ENCODE measurements at places on chromosomes 5 and 9.

GRCh38 chr5:18888821-18889220, 1099.2 kb downstream of the CDH18 start:
- DNase-seq: no peak

DNA sequence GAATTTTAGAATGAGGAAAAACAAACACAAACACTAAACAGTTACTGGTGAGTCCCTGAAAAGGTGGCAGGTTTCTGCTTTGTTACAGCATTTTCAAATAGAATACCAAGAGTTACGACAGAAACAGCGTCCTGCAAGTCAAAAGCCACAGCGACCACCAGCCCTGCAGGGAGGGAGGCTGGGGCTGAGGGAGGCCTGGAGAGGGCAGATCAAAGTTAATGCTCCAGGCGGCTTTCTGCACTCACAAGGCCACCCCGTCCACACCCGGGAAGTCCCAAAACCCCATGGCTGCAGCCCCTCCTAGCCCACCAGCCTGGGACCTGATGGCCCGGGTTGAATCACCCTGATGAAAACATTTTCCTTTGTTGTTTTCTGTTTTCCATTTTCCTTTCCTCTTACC, 29.3 kb downstream of the COL23A1 start:
- DNase-seq: no peak

DNA sequence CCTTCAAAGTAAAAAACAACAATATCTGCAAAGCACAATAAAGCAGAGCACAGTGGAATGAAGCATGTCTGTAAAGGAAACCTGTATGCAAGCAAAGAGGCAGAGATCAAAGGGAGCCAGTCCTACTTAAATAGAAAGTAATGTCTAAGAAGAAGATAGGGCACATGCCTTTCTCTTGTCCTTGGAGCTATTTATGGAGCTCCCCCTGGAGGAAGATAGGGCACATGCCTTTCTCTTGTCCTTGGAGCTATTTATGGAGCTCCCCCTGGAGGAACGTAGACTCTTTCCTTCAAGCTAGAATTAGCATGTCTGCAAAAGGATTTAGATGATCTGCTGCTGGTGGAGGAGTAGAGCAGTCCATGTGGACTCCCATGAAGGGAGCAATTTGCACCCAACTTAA, 168.1 kb upstream of the RASEF start:
- no peak for DNase-seq

GRCh38 chr5:156950716-156951115, 12.3 kb downstream of the TIMD4 start:
- DNase-seq: no peak

DNA sequence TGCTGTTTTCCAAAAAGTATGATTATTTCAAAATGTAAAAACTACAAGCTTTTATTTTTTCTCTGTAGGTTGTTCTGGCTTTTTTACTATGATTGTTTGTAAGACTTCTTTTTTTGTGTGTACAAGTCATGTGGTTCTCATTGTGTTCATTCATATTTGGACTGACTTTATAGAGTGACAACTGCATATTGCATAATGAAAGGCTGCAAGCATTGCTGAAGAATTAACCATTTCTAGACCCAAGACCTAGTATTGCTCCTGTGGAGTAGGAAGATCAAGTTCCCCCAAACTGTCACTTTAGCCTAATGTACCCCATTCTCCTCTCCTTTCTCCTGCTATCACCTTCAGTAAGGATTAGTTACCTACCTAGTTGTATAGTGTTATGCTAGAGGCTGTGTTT, 10.0 kb downstream of the MAP1B start:
- no peak for DNase-seq

DNA sequence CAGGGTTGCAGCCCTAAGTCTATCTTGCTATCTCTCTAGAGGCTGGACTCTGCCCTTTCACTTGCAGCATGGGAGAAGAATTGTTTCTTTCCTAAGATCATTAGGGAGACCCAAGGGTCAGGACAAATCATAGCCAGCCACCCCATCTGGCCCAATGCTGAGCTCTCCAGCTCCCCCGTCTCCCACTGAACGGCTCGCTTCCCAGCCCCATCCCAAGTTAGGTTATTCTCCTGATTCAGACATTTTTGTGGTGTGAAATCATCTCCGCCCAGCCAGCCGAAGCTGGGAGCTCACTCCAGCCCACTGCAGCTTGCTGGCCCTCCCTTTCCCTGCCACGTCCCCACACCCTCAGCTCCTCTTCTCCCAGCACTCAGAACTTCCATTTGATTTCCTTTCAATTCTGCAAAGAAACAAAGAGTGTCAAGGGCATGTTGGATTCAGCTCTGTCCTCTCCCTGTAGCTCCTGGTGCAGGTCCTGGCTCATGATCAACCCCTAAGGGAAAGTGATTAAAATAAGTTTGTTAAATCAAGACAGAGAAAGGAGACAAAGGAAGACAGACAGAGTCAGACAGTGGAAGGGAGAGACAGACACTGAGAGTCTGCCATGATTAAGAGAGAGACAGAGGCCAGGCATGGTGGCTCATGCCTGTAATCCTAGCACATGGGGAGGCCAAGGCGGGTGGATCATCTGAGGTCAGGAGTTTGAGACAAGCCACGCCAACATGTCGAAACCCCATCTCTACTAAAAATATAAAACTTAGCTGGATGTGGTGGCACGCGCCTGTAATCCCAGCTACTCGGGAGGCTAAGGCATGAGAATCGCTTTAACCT, 12.6 kb upstream of the SPARC start:
- DNase-seq: peak; percentile 86

- no peak for DNase-seq
These were observed 430.8 kb downstream of the ARHGEF28 start for GRCh38 chr5:74056789-74057164.

DNA sequence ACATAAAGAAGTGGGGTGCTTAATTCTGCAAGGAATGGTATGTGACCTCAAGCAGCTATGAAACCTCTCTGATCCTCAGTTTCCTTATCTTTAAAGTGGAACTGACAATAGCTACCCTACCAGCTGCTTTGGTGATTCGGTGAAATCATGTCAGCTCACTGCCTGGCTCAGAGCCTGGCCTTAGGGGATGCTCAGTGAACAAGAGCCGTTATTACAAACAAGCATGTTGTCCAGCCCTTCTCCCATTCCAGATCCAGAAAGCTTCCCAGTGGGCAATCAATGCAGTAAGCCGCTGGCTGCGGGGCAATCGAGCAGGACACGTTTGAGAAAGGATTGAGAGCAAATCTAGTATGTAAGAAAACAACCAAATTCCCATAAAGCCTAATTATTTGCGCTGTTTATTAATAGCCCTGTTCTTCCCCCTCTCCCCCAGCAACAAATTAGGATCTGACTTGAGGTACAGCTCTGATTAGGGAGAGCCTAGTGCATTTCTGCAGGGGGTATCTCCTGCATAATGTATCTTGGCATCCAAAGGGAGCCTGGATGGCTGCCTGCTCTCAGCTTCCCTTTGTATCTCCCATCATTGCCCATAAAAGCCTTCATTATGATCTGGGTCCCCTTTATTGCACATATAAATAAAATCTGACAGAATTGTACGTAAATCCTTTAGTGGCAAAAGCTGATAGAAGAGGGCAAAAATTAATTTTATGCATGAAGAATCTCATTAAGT, 371.4 kb downstream of the TMEM232 start:
- peak; percentile 76 for DNase-seq

DNA sequence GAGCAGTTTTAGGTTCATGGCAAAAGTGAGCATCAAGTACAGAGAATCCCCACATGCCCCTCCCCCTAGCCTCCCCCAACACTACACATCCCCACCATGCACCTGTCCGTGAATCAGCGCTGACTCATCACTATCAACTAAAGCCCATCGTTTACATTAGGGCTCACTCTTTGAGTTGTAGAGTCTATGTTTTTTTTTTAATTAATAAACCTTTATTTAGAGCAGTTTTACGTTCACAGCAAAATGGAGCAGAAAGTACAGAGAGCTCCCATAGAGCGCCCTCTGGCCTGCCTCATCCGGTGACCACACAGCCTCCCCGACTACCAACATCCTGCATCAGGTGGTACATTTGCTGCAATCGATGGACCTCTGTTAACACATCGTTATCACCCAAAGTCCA, 47.9 kb upstream of the UNC5A start:
- DNase-seq: no peak

DNA sequence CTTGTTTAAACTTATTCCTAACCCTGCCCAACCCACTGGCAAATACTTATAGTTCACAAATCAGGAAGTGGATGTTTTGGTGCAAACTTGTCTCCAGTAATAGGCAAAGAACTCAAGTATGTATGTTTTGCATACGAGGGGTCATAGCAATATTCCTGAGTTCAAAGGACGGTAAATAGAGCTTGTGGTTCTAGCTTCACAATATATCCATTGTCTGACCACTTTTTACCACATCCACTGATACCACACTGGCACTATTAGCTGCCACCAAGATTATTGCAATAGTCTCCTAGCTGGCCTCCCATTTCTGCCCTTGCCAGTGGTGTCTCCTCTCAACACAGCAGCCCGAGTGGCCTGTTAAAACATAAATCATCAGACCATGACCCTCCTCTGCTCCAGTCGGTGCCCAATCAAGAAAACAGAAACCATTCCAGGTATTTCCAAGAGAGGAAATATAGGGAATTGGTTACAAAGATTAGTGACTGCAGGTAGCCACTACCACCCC, 17.0 kb downstream of the GRXCR2 start:
- no peak for DNase-seq

DNA sequence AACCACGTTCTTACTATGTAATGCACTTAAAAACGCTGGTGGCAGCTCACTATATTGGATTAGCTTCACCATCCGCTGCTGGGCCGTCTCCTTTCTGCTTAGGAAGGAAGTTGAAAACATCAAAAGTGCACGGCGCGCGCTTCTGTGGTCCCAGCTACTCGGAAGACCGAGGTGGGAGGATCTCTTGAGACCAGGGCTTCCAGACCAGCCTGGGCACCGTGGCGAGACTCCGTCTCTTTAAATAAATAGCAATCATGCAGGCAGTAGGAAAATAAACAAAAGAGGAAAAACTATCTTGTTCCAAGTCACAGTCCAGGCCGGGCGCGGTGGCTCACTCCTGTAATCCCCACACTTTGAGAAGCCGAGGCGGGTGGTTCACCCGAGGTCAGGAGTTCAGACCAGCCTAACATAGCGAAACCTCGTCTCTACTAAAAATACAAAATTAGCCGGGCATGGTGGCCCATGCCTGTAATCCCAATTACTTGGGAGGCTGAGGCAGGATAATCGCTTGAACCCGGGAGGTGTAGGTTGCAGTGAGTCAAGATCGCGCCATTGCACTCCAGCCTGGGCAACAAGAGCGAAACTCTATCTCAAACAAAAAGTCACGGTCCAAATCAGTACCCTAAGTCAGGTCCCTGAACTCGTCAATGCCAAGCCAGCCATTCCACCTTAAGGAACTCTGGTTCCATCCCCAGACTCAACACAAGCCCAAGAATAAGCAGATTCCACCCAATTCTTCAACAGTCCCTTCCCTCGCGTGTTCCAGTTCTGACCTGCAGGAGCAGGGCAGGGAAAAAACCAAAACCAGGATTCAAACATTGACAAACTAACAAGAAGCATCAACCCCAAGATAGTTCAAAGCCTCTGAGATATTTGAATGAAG, 1.0 kb upstream of the GOLGA1 start:
- peak; percentile 80 for DNase-seq

DNA sequence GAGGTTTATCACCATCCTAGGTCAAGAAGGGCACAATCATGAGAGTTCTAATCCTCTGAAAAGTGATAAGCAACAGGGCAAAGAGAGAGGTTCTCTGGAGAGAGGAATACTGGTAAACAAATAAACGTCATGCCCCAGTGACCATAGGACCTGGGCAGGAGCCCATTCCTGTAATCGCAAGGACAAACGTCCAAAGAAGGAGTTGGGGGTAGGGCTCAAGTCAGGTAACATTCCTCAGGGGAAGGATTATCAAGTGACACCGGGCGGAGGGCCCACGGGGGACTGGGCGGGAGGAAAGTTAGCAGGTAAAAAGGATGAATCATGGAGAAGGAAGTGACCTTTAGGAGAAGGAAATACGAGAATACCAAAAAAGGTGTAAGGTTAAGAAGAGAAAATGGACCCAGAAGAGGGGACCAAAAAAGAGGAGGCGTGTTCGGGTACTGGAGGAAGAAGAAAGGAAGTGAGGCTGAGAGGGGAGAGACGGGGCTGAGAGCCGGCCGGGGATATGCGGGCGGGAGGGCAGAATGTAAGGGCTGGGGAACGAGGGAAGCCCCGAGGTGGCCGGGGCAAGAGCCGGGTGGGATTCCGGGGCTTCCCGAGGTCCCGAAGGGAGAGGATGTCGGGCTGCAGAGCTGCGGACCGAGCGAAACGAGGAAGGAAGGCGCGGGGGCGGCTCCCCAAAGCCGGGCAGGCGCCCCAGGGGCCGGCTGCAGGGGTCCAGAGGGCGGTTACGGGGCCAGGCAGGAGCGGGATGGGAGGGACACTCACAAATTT, 583 bp downstream of the DIAPH1 start:
- no peak for DNase-seq

DNA sequence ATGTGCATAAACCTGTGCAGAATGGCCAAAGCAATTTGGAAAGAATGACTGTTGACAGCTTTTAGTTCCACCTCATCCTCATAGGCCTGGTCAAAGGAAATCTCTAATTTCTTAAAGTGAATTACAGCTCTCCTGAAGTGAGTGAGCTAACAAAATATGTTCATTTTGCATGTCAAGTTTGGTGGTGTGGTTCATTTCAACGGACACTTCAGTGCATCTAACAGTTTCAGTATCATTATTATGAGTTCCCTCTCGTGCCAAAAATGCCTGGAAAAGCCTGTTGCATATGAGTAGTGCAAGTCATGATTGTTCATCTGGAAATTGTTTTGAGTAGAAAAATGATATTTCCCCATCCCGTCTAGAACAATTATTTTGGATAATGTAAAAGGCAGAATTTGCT, 53.2 kb upstream of the HMHB1 start:
- no peak for DNase-seq

- no peak for DNase-seq
These were observed 216.0 kb downstream of the ADAMTSL1 start for GRCh38 chr9:18689921-18690320.

- no peak for DNase-seq
These were observed 49.4 kb downstream of the MCTP1 start for GRCh38 chr5:95235439-95235982.

GRCh38 chr5:104556957-104557356, 994.4 kb upstream of the NUDT12 start:
- DNase-seq: no peak

- no peak for DNase-seq
These were observed 54.4 kb upstream of the FABP6 start for GRCh38 chr5:160174780-160175437.

GRCh38 chr9:95880021-95880690, 4.7 kb downstream of the ERCC6L2 start:
- no peak for DNase-seq

- no peak for DNase-seq
These were observed 19.6 kb downstream of the UGCG start for GRCh38 chr9:111916234-111916645.

DNA sequence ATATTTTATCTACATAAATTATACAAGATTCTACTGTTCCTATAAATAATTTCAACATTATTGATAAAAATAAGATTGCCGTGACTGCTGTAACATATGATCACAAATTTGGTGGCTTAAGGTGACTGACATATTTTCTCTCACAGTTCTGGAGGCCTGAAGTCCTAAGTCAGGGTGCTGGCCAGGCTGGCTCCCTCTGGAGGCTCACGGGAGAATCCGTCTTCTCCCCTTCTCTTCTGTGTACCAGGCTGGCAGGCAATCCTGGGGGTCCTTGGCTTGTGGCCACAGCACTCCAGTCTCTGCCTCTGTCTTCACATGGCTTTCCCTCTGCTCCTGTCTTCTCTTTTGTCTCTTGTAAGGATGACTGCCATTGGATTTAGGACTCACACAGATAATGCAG, 31.7 kb upstream of the IRX2 start:
- no peak for DNase-seq

All from Right ventricle myocardium inferior (tissue), 1 donor.